ENCODE measurements at places on chromosomes 3 and 15.

DNA sequence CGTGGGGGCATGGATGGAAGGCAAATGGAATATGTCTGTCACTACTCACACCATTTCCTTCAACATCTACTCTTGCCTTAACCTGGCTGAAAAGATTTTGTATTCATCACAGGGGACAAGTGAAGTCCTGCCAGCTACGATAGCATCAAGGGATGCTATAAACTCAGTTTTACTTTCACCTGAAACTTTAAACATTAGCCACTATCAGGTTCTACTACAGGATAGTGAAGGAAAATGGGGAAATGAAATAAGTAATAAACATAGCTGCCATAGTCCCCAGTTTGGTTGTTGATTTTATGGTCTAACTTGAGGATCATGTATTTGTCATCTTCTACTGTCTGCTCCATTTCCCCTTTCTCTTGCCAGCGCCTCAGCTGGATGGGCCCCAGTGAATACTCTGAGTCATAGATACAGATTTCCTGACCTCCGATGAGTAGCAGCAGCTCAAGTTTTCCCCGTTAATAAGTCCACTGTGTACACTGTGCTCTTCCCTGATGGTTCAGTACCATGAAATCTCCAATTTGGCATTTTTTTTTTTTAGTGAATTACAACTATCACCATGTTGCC lies 338.2 kb upstream of the SLCO3A1 start:
- no peak for DNase-seq

- DNase-seq, result no peak
Measured at GRCh38 chr3:147640781-147641180, 231.6 kb downstream of the ZIC1 start.

GRCh38 chr3:191420771-191421170 lies 40.2 kb upstream of the PYDC2 start:
- DNase-seq, result no peak

DNA sequence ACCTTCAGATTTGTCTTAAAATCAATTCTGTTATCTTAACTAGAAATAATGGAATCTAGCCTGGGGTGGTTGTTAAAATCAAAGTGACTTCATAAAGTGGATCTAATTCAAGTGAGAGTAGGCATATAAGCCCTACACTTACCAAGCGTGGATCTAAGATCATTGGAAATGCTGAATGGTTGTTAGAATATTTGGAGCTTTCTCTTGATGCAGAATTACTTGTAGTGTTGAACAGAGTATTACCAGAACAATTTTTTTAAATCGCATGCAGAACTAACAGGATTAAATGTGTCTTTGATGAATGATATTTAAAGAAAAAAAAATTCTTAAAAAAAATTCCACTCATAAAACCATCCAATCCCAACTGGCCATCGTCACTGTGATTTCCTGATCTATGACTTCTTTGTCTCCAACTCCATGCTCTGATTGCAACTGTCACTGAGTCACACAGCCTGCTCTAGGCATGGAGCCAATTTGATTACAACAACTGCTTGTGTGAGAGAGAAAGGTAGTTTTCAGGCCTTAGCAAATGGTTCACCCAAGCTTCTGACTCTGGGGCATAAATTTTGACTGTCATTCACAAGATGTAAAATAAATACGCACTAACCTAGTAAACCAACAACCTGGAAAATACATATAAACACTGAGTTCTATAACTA lies 25.9 kb upstream of the SPRED1 start:
- no peak for DNase-seq

GRCh38 chr3:178712247-178712646 lies 176.0 kb downstream of the KCNMB2 start:
- no peak for DNase-seq

DNA sequence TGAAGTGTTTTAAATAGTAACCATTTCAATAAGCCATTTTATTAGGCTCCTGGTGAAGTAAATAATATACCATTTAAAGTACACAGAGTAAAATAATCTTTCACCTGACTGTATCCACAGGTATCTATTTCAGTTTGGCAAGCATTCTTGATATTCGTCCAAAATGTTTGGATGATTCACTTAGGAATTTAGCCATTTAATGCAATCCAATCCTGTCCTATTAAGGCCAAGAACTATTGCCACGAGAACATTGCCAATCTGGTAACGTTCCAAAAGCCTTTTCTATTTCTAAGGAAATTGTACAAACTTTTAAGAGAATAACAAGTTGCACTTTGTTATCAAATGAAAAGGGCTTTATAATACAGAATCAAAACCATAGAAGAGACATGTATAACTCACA lies 209.8 kb upstream of the THRB start:
- no peak for DNase-seq

DNA sequence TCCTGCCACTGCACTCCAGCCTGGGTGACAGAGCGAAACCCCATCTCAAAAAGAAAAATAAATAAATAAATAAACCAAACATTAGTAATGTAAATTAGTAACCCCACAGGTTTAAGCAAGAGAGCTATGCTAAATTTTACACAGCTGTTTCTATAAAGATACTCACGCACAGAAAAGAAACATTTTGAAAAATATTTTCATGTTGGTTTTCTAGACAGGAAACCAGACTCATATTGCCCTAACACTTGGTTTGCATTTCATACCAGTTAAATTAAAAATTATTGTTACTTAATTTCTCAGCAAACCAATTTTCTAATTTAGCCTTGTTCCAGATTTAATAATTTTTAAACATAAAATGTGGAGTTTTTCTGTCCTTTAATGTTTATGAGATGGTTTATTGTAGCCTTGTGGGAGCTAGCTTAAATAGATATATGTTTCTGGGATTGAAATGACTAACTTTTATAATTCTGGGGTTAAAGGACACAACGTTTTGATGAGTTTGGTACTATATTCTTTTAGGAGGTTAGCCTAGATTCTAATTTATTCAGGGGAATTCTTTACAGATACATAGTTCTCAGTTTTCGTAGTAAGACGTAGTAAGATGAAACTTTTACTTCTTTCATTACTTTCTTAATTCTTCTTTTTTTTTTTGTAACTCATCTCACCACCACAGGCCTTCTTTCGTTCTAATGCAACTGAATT lies 42.6 kb upstream of the SLC4A7 start:
- no peak for DNase-seq

DNA sequence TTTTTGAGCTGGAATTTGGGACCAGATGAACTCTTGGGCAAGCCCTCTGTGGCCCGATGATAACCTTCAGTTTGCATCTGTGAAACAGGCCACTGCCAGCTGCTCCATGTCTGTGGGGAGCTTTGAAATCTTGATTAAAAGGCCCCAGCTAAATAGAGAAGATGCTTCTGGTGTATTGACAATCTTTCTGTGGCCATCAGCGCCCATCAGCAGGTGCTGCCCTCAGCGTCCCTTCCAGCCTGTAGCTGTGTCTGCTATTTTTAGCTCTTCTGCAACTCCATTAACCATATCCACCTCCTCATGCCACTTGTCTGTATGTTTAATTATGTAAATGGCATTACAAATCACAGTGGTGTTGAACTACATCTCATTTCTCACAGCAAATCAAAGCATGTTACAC lies 54.0 kb downstream of the CHCHD6 start:
- no peak for DNase-seq

- DNase-seq, result no peak
Measured at GRCh38 chr3:6989608-6990291, 128.8 kb downstream of the GRM7 start.

GRCh38 chr3:153159771-153160397 lies 2.1 kb upstream of the RAP2B start:
- no peak for DNase-seq

GRCh38 chr15:86570738-86571137 lies 491.1 kb downstream of the AGBL1 start:
- DNase-seq, result no peak

DNA sequence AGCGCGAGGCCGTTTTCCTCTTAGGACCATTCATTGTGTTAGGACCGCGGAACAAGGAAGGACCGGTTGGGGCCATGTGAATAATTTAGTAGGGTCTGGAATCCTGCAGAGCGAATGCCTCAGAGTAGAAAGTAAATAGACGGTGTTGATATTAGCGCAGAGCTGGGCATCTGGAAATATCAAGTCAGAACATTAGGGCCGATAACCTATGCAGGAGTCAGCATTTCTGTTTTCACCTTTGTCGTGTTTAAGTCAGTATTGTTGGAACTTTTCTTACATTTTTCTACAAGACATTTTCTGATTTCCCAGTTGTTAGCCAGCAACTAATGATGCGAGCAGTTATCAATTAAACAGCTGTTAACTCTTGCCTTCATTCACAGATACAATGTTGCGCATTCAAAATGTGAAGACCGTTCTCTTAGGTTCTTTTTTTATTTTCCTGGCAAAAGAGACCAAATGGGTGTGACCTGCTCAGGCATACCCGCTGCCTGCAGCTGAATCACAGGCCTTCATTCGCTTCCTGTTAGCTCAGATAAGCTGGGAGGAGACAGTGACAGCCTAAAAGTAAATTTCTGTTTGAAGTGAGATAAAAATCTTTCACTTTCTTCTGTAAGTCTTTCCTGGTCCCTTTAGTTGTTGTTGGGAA lies 966 bp upstream of the PKM start:
- no peak for DNase-seq

GRCh38 chr3:9820946-9821345 lies 10.9 kb downstream of the TTLL3 start:
- DNase-seq, result no peak

DNA sequence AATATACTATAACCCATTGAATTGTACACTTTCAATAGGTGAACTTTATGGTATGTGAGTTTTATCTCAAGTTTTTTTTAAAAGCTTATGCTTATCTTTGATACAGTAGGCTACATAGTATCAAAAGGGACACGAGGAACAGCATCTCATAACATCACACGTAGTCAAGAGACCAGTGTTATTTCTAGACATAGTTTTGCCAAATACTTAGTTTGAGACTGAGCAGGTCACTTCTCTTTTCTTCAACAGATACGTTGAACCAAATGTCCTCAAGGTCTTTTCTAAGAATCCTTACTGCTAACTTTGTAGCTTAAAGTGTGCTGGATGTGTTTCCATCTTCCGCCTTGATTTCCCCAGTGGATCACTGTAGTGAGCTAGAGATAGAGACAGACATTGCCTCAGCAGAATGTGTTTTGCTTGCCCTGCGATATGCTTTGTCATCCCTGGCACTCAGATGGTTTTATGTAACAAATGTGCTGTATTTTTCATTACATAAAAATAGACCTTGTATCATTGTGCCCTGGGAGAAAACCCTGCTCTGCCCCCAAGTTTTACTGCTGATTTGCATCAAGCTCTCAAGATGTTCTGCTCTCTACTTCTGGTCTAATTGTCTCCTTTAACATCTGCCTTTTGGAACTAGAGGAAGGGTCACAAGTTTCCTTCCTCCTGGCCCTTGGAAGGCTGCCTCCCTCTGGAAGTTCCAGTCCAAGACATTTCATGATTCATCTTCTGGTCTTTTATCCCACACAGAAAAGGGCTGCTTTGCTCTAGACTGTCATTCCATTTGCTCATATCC lies 426.4 kb upstream of the RGMA start:
- DNase-seq, result no peak

GRCh38 chr3:56612146-56612545 lies 55.2 kb downstream of the CCDC66 start:
- no peak for DNase-seq

DNA sequence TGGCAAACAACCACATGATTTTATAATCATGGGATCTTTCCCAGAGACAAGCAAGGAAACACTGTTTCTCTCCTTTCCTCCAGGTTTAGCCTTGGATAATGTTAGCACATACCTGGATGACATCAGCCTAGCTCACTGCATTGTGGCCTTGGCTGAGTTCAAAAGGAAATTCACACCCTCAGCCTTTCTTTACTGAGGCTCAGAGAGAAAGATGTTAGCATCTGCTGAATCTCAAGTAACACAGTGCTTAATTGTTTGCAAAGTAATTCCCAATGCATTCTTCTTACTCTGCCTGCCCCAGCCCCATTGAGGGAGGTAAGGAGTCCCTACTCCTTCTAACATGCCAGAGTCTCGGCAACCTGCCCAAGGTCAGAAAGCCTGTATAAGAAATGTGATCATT lies 432.2 kb upstream of the LMCD1 start:
- DNase-seq, result no peak

DNA sequence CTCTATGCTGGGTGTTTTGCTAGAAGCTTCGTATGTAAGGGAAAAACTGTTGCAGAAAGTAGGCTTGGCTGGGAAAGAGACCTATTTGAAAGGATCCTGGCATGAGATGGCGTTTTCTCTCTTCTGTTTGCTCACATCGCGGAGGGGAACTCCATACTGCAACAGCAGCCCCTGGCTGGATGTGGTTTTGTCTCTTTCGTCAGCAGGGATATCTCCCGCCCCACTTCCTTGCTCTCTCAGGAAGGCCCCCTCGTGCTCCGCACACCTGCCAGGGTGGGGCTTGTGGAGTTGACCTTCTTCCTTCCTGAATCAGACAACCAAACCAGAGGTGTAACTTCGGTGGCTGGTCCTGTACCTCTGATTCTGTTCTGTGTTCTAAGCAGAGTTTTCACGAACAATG lies 26.4 kb upstream of the MYZAP start:
- DNase-seq, result no peak

GRCh38 chr15:100187677-100188076 lies 154.1 kb downstream of the ADAMTS17 start:
- no peak for DNase-seq

DNA sequence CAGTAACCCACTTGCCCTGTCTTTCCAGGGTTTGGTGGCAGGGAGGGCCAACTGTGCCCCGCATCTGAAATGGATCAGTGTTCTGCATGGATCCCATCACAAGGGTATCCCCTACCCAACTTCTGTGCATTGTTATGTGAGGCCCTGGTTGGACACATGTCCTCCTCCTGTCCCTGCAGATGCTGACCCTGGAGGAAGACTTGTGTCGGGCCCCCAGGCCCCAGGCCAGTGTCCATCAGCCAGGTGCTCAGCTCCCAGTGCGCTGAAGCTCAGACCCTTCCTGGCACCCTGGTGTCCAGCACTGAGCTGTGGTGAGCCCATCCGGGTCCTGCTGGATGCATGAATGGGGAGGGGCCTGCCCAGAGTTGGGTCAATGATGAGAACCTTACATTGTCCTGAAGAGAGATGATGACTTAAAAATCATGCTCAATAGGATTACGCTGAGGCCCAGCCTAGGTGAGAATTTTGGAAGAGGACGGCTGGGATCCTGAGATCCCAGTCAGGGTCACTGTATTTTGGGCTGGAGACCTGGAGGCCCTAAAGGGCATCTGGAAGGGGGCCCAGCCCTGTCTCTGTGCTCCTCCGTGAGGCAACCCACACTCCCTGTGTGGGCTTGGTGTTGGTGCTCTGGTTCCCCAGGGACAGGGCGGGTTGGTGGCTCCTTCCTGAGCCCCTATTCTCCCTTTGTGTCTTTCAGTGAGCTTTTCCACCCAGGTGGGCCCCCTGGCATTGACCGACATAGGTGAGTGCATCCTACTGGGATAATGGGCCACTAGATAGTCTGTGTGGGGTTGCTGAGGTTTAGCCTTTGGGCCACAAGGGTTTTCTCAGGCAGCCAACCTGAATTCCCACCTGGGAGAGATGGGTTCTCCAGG lies 199.1 kb downstream of the UBE3A start:
- no peak for DNase-seq

- DNase-seq, result no peak
Measured at GRCh38 chr3:26422415-26422814, 200.2 kb upstream of the LRRC3B start.

GRCh38 chr15:76793162-76793561 lies 112.0 kb downstream of the SCAPER start:
- no peak for DNase-seq
